ENCODE measurements at places on chromosomes 11 and 22.

DNA sequence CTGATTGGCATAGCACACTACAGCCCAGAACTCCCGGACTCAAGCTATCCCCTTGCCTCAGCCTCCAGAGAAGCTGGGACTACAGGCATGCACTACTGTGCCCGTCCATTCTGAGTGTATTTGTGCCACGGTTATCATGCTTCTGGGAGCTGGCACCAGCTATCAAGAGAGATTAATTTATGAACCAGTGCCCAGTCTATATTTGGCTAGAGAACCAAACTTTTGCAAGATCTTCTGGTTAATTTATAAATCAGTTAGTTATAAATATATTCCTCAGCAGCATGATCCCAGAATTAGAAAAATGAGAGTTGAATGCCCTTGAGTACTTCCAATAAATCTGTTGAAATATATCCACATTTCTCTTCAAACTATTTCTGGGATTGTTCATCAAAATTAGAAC is 67.5 kb upstream of the OR5AN1 start:
- no peak for DNase-seq

DNA sequence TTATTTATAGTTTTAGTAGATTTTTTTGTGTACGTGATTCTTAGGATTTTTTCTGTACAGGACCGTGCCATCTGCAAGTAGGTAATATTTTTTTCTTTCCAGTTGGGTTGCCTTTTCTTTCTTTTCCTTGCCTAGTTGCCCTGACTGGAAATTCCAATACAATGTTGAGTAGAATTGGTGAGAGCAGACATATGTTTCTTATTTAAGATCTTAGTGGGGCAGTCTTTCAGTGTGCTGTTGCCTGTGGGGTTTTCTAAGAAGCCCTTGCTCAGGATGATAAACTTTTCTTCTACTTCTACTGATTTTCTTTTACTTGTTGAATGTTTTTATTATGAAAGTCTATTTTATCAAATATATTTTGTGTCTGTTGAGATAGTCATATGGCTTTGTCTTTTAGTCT is 33.0 kb downstream of the ATXN10 start:
- no peak for DNase-seq

DNA sequence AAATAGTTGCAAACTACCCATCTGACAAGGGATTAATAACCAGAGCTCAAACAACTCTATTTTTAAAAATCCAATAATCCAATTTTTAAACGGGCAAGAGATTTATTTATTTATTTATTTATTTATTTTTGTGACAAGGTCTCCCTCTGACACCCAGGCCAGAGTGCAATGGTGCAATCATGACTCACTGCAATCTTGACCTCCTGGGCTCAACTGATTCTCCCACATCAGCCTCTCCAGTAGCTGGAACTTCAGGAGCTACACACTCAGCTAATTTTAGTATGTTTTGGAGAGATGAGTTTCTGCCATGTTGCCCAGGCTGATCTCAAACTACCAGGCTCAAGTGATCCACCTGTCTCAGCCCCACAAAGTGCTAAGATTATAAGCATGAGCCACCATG is 267.2 kb upstream of the BLID start:
- no peak for DNase-seq

GRCh38 chr11:78210000-78210608 is 21.4 kb downstream of the USP35 start:
- DNase-seq: no peak

- DNase-seq: no peak
Measured at GRCh38 chr22:28711820-28712777, 29.5 kb downstream of the CHEK2 start.

DNA sequence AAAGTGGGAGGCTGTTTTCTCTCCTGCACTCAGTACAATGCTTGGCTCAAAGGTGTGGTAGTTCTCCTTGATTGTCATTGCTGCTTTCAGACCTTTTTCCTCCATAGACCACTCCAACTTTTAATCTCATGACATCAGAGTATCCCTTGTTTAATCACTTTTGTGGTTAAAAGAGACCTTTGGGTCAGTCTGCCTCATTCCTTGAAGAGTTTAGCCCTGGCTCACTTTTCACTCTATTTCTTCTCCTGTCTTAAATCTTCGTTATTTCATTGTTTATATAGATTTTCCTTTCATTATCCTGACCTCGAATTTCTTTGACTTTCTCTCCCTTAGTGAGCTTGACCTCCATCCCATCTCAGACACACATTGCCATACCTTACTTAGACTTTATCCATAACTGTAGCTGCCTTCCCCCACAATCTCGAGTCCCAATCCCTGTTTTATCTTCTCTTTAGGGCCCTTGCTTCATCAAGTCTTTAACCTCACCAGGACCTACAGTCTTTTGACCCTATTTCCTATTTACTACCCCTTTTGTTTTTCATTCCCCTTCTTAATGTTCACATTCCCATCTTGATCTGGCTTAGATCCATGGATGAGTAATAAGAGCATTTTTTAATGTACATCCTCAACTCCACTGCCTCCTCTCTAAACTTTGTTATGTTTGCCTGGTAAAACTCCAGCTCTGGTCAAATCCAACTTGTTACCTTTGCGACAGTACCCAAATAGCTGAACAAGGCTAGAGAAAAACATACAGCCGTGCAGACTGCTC is 9.5 kb downstream of the ATXN10 start:
- no peak for DNase-seq

DNA sequence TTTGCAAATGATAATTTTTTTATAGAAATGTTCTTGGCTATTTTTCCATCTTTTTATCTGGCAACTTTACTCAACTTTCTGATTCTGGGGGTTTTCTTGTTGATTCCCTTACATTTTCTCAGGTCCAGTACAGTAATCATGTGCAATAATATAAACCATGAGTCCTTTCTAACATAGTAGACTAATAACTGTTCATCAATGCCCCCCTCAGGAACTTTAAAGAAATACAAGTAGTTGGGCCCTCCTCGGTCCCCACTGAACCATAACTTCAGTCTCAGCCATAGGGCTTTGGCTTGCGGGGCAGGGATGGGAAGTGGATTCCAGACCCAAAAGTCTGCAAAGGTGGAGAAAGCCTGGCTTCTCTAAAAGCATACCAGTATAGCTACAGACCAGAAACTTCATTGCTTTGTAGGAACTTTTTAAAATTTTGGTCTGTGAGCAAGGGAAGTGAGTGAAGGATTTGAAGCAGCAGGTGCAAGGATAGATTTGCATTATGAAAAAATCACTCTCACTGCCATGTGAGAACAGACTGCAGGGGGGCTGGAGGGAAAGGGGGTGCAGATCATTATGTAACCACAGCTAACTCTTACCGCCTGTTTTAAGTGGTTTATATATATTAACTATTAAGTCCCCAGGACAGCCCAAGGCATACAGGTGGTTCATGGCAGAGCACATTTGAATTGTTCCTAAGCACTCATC is 10.4 kb upstream of the TUB start:
- DNase-seq: no peak

DNA sequence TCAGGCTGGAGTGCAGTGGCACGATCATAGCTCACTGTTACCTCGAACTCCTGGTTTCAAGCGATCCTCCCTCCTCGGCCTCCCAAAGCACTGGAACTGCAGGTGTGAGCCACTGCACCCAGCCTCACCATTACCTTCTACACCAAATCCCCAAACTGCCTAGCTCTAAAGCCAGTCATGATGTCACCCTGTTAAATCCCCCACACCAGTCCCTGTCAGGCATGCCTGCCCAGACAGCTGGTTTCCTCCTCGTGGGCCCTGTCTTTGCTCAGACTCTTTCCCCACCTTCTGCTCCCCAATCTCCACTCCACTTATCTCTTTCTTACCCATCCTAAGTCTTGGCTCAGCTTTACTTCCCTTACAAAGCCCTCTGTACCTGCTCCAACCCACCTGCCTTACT is 12.5 kb upstream of the EXPH5 start:
- no peak for DNase-seq

GRCh38 chr11:34926831-34927132 is 10.4 kb downstream of the PDHX start:
- no peak for DNase-seq

DNA sequence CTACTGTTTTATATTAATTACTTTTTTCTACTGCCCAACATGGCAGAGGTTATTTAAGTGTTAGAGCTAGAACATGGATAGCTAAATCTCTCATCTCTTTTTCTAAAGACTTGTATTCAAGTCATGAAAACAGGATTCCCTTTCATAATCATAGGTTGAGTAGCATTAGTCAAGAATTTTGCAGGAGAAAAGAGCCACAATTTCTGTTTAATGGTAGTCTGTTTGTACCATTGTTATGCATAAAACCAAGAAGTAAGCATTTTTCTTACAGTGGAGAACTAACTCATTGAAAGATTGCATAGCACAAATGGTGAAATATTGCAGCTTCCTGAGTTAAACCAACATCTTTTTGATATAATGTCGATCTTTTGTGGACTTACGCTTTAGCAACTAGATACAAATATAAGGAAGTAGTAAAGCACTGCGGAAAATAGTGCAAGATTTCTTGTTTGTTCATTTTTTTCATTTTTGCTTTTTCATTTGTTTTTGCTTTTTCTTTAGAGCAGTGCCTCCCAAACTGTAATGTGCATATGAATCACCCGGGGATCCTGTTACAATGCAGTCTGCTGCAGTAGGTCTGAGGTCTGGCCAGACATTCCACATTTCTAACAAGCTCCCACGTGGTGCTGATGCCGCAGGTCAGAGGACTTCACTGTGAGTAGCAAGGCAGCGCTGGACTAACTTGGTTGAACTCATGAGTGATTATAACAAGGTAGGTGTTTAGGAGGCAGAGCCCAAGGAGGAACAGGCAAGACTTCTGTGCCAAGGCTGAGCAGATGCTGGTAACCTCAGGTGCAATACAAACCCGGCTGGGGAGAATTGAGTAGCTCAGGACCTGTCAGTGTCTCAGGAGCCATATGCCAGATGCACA is 4.6 kb downstream of the ETS1 start:
- no peak for DNase-seq

DNA sequence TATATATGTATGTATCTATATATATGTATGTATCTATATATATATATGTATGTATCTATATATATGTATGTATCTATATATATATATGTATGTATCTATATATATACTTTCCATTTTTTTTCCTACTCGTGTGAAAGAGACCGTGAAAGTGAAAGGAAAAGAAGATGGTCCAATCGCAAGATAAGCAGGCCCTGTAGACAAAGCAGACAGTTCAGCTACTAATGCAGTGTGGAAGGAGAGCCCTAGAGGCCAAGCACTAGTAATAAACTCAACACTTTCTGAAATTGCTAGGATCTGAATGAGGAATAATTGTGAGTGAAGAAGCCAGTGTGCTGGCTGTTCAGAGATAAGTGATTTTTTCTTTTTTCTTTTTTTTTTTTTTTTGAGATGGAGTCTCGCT is 47.2 kb downstream of the MCHR1 start:
- DNase-seq: no peak

- DNase-seq: no peak
Measured at GRCh38 chr22:23583153-23583552, 3.1 kb upstream of the IGLL1 start.

DNA sequence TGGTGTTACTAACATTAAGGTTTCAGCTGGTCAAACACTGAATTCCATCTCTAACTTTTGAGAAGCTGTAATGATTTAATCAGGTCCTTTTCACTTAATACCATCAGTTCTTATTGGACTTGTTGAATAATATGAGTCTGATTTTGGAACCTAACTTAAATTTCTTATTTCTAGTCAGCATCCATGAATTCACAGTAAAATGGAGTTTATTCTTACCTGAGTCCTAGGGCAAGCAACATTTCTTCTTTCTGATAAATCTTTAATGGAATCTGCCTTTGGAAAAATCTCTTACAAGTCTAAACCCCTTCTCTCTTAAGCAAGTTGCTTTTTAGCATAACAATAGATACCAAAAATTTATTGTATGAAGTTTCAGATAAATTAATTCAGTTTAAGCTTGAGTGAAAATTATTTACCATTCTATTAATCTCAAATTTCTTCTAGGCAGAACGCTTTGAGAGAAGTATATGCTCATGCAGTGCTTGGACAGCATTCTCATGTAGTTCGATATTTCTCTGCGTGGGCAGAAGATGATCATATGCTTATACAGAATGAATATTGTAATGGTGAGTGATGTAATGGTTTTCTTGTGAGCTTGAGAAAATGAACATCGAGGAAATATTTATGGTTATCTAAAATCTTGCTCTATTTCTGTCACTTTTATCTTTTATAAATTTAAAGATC is 3.4 kb downstream of the WEE1 start:
- DNase-seq: no peak

- no peak for DNase-seq
Measured at GRCh38 chr22:42931421-42932196, 74.5 kb upstream of the ARFGAP3 start.

GRCh38 chr22:37472418-37473006 is 13.7 kb downstream of the MFNG start:
- DNase-seq: no peak

DNA sequence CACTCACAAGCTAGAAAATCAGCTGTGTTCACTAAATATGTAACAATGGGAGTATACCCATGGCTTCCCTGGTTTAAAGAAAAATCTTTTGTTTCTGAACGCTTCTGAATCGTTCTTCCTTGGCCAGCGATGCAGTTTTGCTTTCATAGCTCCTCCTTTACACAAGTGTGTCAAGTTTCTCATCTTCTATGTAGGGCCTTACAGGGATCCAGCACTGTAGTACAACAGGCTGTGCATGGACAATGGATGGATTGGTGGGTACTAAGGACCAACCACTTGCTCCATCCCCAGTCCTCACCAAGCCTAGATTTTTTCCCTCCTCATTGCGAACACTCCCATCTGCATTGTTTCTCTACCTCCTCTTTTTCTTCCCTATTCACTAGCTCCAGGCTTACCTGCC is 24.3 kb upstream of the POU2AF2 start:
- DNase-seq: no peak

DNA sequence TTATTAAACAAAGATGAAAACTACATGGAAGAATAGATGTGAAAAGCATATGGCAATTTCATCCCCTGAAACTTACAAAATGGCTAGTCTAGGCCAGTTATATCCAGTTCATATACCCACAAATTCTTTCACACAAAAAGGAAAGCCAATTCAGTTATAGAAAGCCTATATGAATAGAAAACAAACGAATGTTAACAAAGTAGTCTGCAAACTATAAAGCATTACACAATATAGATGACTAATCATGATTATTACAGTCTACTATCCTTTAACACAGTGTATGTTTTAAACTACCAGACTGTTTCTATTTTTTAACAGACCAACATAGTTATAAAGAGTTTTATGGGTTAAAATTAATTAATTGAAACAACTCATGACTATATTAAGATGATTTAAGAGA is 12.1 kb downstream of the DCUN1D5 start:
- no peak for DNase-seq

- DNase-seq: no peak
Measured at GRCh38 chr11:36467012-36467411, 43.1 kb downstream of the TRAF6 start.
